ENCODE measurements at places on chromosomes 2 and 18.

GRCh38 chr2:136025057-136025973 is 39.9 kb upstream of the DARS1 start:
- peak; percentile 6 for DNase-seq

DNA sequence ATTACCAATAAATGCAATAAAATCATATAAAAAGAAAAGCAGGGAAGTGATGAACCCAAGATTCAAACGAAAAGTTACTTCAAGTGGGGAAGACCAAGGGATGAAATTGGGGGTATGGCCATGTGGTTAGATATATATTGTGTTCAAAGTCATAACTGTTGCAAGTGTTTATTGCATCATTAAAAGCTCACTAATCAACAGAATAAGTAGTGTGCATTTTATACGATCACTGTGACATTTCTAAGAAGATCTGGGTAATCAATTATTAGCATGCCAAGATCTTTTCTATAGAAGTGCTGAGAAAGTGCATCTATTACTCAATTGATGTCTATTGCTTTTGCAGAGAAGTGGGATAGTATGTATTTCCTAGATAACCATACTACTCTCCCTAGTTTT is 52.9 kb downstream of the VSNL1 start:
- DNase-seq = no peak

DNA sequence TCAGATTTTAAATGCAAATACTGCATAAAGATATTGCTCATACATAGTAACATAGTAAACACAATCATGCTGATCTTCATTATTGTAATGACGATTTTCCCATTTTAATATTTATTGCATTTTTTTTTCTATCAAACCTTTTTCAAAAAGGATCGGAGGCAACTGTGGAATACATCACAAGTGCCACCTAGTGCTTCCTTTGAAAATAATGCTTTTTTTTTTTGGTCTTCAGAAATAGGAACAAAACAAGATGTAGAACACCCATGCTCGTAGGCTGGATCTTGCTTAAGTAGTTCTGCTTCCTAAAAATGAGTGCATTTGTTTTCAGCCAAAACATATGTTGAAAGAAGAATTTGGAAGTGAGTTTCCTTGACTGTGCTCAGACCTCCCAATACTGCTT is 35.7 kb upstream of the GPR155 start:
- no peak for DNase-seq

- DNase-seq = no peak
Observed at GRCh38 chr2:39234754-39235153, 9.0 kb downstream of the CDKL4 start.

DNA sequence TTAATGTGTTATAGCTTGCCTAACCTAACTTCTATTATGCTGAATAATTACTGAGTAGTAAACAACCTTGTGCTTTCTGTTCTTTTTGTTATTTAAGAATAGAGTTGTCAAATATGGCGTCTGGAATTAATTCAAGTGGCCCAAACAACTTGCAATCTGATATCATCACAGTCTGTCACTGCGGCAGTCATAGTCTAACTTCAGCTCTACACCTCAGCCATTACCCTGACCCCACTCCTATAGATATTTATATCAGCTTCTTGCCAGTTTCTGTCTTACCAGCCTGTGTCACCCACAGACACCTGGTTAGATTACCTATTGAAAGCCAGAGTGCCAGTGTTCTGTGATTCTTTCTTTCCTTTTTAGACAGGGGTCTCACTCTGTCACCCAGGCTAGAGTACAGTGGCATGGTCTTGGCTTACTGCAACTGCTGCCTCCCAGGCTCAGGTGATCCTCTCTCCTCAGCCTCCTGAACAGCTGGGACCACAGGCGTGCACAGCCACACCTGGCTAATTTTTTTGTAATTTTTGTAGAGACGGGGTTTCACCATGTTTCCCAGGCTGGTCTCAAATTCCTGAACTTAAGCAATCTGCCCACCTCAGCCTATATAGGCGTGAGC is 14.1 kb upstream of the KLHL41 start:
- DNase-seq = no peak

DNA sequence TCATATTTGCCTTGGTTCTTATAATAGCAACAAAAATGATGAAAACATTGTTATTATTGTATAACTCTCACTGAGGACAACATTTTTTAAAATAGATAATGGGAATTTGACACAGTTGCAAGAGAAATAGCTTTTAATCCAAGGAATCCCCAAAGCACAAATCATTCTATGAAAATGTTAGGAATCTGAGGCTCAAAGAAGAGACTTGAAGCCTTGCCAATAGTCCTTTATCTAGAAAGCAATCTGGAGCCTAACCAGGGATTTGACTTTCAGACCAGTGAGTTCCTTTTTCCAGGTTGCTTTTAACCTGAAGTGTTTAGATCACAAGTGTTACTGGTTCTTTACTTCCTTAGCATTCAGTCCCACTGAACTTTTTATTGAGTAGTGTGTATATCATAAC is 574.5 kb upstream of the ZEB2 start:
- DNase-seq = no peak

- DNase-seq = no peak
Observed at GRCh38 chr18:23134780-23135549, at the start of gene CABLES1. TSS of gene CABLES1 (plus strand) at chr18:23135485. CDS start at chr18:23135763, 278 bp downstream.

- DNase-seq = no peak
Observed at GRCh38 chr18:48767090-48767690, 183.6 kb downstream of the SMAD7 start.

GRCh38 chr2:68926796-68927195 is 25.9 kb downstream of the GKN2 start:
- DNase-seq = no peak

DNA sequence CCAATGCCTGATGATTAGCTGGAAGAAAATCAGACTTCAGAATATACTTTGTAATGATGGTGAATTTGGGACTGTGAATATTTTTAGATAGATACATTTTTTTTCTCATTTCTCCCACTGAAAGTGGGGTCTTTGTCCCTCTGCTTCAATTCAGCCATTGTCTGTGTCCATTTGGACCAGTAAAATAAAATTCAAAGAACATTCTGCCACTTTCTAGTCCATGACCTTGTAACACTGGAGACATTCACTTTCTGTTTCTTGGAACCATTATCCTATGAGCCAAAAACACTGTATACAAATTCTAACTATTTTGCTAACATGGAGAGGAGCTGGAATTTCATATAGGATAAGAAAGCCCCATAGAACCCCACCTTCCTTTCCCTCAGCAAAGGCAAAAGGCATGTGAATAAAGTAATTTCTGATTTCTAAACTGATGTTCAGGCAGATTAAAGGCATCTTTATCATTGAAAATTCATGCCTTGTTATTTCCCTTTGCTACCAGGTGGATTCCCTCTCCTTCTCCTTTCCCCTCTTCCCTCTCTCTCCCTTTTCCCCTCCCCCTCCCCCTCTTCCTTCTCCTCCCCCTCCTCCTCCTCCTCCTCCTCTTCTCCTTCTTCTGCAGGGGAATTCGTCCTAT is 2010.4 kb upstream of the LRRTM1 start:
- no peak for DNase-seq
